ENCODE measurements at places on chromosomes 2 and 18.

DNA sequence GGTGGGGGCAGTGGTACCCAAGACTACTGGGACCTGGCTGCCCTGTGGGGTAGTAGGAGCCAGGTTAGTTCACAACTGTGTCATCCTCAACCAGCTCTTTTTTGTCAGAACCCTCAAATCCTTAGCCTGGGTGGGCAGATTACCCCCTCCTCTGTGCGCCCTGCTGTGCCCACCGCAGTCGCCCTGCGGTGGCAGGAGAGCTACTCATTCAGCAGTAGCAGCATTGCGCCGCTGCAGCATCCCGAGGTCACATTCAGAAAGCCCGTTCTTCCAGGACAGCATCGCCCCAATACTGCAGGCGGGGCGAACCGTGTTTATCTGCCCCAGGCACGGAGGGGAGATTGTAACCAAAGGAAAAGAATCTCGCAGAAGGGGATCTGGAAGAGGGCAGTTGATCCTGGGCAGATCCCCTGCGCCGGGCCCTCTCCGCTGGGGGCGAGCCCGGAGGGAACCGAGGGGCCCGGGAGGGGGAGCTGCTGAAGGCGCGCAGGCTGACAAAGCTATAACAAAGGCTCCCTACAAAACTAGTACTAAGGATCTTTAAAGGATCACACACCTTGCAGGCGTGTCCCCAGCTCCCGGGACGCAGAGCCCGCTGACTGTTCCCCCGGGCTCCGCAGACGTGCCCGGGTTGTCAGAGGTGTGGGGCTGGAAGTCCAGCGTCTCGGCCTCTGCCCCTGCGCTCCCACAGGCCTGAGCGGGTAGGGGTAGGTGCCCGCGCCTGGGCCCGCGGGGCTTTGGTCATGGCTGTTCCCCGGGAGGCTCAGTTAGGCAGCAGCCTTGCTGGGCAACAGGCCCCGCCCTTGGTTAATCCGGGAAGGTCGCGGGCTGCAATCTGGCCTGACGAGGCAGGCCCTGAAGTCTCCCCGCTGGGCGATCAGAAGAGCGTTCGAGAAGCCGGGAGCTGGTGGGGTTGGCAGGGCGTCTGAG, 13.2 kb downstream of the POU3F3 start:
- no peak for DNase-seq

DNA sequence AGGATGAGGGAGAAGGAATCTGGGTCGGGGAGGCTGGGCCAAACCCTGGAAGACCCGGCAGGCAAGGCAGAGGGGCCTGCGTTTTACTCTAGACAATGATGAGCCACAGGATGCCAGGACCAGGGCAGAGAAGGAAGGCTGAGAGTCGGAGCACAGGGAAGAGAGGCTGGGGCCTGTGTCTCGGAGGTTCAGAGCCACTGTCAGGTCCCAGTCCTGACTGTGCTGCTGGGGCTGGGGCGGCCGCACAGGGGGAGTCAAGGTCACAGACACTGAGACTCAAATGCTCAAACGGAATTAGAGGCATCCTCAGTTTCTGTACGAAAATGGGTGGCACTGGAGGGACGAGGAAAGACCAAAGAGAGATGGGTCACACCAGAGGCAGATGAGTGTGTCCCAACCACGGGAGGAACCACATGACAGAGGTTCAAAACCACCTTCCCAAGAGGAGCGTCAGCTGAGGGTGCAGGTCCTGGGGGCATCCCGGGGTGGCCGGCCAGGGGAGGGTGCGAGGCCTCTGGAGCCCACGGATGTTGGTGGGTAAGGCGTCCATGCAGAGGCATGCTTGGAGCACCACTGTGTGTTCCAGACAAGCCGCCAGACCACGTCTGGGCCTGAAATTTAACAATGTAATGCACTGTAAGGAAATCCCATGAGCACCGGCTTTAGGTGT, 14.7 kb downstream of the HDAC4 start:
- no peak for DNase-seq

DNA sequence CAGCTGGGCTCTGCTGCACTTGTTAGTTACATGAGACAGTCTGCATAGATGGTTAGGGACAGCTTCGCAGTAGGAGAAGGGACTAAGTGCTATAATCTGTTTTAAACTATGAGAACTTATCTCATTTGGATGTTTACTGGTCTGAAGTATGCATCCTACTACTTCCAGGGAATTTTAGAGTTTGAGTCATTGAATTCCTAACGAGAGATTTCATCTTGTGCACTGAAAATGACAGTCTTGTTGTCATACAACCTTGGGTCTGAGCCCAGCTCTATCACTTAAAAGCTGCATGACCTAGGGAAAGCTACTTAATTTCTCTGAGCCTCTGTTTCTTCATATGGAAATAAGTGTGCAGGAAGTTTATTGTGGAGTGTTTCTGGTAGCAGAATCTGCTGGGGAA, 78.4 kb downstream of the TRIM43 start:
- DNase-seq = no peak

GRCh38 chr18:63207835-63208234, 111.7 kb downstream of the BCL2 start:
- no peak for DNase-seq

DNA sequence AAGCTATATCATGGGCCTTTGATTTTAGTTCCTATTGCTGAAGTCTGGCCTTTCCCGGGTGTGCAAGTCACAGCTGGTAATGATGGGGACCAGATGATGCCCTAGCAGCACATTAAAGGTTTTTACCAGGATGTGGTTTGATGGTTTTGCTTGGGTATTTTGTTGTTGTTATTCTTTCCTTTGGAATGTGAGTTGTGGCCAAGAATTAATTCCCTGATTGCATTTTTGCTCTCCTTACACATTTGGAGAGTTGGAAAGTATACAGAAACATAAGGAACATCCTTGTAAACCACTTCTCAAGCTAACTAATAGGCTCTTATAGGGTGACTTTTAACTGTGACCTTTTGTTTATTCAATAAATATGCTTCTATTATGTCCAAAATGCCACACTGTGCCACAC, 154.1 kb upstream of the MMADHC start:
- DNase-seq = no peak

GRCh38 chr2:172865422-172865821, 129.8 kb downstream of the RAPGEF4 start:
- no peak for DNase-seq

- no peak for DNase-seq
Observed at GRCh38 chr2:134261398-134262131, 7.7 kb downstream of the MGAT5 start.

GRCh38 chr18:6959110-6959509, 158.5 kb downstream of the LAMA1 start:
- DNase-seq = no peak

DNA sequence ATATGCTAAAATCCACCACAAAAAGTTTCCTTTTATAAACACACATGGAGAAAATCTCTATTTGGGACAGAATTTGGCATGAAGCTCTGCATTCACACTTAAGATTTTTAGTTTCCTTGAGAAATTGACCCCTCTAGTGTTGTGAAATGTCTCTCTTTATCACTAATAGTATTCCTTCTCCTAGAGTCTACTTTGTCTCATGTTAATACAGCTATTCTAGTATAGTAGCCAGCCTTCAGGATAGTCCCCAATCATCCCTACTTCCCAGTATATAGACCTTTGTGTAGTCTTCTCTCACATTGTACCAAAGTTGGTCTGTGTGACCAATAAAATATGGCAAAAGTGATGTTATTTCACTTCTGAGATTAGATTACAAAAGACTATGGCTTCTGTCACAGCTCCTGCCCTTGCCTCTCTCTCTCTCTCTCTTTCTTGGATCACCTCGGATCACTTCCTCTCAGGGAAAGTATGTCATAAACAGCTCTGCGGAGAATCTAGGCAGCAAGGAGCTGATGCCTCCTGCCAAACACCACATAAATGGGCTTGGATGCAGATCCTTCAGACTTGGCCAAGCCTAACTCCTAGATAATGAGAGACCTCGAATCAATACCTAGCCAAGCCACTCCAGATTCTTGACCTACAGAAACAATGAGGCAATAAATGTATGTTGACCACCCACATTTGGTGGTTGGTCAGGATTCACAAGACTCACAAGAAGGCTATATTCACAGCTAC, 59.7 kb upstream of the NABP1 start:
- no peak for DNase-seq

- no peak for DNase-seq
Observed at GRCh38 chr18:49980896-49981295, 167.6 kb upstream of the ACAA2 start.

DNA sequence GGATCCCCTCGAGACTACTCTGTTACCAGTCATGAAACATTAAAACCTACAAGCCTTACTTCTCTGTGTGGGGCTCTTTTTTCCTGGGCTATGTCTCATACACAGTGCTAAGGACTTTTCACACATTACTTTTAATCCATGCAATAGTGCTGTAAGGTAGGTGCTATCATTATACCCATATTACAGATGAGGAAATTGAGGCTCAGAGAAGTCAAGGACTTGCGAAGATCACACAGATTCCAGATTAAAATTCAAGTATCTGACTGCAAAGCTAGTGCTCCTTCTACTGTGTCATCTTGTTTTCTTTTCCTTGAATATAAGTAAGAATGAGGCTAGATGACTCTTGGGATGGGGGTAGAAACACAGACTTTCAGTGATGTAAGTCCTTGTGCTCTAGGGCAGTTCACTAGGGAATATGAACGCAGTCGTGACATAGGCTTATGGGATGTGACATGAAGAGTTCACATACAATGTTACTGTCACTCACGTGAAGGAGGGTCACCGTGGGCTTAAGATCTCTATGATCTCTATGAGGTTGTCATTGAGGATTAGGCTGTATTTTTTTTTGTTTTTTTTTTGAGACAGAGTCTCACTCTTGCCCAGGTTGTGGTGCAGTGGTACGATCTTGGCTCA, 7.0 kb upstream of the DGUOK start:
- DNase-seq = no peak

- DNase-seq = no peak
Observed at GRCh38 chr2:38415728-38416291, 38.7 kb upstream of the ATL2 start.

DNA sequence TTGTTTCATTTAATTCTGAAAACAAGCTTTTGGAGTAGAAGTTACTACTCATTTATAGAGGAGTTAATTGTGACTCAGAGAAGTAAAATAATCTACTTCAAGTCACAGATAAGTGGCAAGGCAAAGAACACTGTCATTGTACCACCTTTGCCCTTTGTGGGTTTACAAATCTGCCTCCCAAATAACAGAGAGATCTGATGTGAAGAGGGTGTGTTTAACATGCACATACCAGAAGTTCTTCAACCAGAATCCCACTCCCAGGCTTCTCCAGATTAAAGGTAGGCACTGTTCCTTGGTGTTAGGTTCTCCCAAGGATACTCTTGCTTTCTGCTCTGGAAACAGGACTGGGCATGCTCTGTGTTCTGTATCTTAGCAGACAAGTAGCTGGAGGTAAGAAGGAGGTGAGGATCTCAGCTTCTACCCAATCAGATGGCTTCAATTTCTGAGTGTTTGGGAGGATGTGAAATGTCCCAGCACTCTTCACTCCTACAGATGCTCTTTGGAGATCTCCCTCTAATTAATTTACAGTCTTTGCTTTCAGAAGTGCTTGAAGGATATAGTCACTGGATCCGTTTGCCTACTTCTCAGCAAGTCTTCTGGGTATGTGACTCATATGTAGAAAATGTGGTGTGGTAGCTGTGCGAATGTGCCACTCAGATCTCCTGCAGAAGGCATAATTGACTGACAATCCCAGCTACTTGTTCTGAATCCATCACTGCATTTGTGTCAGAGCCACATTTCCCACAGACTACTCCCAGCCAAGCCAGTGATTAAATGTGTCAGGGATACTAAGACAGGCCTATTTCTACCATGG, 111.1 kb downstream of the KLHL14 start:
- no peak for DNase-seq

GRCh38 chr18:42157878-42158277, 202.8 kb downstream of the PIK3C3 start:
- DNase-seq = no peak

DNA sequence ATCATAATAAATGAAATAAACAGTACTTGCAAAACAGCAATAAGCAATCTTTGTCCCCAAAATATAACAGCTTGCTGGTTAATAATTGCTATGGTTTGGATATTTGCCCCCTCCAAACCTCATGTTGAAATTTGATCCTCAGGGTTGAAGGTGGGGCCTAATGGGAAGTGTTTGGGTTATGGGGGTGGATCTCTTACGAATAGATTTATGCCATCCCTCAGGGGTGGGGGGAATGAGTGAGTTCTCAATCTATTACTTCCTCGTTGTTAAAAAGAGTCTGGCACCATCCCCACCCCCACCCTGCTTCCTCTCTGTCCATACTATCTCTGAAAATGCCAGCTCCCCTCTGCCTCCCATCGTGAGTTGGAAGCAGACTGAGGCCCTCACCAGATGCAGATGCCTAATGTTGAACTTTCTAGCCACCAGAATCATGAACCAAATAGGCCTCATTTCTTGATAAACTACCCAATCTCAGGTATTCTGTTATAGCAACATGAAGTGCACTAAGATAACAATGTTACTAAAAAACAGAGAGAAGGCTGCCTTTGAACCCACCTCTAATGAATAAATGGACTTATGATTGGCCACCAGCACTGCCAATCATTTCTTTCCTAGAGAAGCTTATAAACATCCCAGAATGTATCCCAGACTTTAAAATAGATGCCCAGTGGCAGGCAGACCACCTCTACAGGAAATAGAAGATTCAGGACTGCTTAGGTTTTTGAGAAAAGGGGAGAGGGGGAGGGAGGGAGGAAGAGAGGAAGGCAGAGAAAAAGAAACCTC, 90.1 kb downstream of the ALPK2 start:
- no peak for DNase-seq

DNA sequence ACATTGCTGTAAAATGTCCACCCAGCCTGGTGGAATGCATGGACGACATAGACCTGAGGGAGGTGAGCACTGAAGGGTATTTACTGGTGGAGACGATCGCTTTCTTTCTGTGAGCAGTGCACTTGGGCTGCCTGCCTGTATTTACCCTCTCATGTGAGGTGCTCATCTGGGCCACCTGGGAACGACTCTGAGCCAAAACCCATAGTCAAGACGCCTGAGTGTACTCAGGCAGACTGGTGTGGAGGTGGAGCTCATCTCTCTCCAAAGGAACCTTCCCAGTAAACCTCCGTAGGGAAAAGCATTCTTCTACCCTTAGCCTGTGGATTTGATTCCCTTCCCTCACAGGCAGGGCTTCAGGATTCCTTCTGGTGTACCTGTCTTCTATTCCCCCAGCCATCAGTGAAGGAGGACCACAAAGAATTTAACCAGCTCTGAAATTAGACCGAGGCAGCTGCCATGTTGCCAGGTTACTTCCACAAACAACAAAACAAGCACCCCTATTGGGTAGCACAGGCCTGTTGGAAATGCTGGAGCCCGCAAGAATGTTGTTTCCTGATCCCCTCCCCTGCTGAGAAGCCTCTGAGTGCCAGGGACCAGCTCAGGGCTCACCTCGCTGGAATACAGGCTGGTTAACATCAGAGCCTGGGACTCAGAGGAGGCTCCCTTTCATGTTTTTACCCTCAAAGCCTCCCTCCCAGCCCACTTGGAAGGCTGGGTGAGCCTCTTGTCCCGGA, 47.5 kb upstream of the TXNDC2 start:
- no peak for DNase-seq

GRCh38 chr2:230664128-230664527, 48.5 kb upstream of the CAB39 start:
- no peak for DNase-seq

- DNase-seq = no peak
Observed at GRCh38 chr18:26051843-26052242, 38.6 kb downstream of the SS18 start.

GRCh38 chr18:63844254-63844653, 43.3 kb upstream of the SERPINB2 start:
- DNase-seq = no peak

GRCh38 chr2:226983895-226984749, 148.3 kb downstream of the RHBDD1 start:
- no peak for DNase-seq

- no peak for DNase-seq
Observed at GRCh38 chr2:221484761-221485502, 87.2 kb downstream of the EPHA4 start.

- no peak for DNase-seq
Observed at GRCh38 chr2:199987586-199987985, 32.2 kb downstream of the MAIP1 start.
